ENCODE measurements at places on chromosomes 4 and X.

GRCh38 chrX:36568946-36569345, 439.2 kb upstream of the FAM47C start:
- no peak for DNase-seq

GRCh38 chr4:49709775-49710174, 723.7 kb downstream of the CWH43 start:
- no peak for DNase-seq

DNA sequence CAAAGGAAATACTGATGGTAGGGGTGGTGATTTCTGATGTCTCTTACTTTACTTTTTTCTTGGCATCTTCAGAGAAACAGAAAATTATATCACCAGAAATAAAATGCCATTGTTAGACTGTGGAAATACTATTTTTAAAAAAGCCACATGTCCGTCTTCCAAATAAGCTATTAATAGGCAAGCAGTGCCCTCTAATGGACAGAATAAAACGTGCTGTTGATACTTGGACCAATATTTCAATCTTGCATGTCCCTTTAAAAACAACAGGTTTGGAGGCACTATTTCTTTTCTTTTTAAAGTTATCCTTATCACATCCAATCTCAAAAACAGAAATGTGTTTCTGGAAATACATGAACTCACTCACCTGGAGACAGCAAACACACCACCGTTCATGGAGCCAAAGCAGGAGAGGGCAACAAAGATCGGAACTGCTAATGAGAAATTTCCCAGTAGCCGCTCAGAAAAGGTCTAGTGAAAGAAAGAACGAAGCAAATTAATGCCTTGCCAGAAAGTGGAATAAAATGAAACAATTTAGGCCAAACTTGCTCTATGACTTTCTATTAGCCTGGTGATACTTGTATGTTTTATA, 59.2 kb downstream of the SLC7A11 start:
- DNase-seq, result peak; percentile 65

DNA sequence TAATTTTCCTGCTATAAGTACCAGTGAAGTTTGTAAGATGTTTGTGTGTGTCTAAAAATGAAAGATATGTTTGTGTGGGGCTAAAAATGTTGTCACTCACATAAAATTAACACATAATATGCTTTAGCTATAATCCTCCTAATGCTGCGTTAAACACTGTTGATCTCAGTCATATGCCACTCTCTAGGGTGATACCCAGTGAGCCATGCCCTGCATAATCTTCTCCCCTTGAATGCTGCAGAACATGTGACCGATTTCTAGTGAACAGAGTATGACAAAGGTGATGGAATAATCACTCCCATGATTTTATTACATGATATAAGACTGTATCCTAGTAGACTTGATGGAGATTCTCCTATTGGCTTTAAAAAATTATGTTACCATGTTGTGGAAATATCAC, 119.1 kb upstream of the EPHA5 start:
- DNase-seq, result no peak

GRCh38 chr4:8391972-8392371, 48.6 kb downstream of the ACOX3 start:
- no peak for DNase-seq

GRCh38 chrX:5306654-5307121, 922.0 kb downstream of the NLGN4X start:
- no peak for DNase-seq

GRCh38 chr4:145524552-145524951, 42.9 kb downstream of the SMAD1 start:
- DNase-seq, result no peak

- peak; percentile 20 for DNase-seq
These were observed 100.6 kb downstream of the AKAP4 start for GRCh38 chrX:50100188-50100587.

DNA sequence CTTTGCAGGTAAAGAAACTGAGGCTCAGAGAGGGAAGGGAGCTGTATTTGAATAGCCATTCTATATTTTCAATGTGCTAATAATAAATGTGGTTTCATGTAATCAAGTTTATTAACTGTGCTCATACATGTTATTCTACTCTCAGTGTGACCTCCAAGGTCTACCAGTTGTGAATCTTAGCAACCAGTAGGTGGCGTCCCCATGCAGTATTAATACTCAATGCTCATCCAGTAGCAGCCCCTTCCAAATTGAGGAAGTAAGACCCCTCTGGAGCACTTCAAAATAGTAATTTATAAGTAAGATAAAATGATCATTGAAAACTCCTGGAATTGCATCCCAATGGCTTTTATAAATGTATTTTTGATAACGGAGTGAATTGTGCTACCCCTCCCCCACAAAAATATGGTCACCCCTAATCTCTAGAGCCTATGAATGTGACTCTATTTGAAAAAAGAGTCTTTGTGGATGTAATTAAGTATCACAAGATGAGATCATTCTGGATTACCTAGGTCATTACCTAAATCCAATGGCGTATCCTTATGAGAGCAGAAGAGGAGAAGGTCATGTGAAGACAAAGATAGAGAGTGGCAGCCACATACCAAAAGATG, 20.4 kb upstream of the SEPSECS start:
- peak; percentile 19 for DNase-seq

DNA sequence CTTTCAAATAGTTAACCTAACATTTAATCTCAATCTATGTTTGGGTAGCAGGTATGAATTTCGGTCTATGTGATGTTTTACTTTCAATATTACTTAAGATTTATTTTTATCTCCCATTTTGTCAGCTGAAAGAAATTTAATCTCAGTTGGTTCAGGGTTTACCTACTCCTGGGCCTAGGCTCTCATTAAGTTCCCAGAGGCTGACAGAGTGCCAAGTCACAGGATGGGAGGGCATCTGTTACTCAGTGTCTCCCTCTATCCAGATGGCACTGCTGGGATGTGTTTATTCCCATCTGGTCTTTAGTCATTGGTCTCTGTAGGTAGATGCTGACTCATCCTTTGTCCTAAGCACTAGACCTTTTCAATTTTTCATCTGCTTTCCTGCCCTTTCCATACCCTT, 129.4 kb upstream of the ARSJ start:
- no peak for DNase-seq

GRCh38 chrX:12497832-12498591, 293.2 kb upstream of the PRPS2 start:
- DNase-seq, result no peak

DNA sequence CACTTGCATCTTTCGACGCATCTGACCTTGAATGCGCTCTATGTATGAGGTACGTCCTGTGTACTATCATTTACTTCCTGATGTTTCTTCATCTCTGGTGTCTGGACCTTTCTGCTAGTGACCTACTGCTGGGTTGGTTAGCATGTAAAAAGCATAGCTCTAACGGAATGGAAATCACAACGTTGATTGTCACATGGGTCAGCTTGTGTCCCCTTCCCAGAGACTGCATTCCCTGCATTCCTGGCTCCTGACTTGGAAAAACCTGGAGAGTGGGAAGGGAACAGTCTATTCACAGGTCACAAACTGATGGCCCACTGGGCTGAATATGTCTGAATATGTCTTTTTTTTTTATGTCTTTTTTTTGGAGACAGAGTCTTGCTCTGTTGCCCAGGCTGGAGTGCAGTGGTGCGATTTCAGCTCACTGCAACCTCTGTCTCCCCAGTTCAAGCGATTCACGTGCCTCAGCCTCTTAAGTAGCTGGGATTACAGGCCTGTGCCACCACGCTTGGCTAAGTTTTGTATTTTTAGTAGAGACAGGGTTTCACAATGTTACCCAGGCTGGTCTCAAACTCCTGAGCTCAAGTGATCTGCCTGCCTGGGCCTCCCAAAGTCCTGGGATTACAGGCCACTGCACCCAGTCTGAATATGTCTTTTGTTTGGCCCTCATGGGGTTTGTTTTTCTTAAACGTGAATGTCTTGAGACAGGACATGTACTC, 16.3 kb downstream of the LONRF3 start:
- DNase-seq, result no peak

DNA sequence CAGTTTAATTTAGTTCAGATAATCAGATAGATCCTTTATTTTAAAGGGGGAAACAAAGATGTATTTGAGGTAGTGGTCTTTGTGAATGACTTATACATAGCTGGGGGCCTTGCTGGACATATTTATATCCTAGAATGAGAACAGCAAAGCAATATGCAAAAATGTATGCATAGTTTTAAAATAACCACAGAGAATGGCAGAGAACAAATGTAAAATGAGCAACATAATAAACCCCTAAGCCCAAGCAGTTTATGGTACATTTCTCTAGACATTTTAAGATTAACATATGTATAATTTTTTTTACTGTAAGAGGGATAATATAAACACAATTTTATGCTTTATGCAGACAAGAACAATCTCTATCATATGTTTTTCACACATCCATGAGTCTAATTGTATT, 434.2 kb upstream of the SMIM31 start:
- no peak for DNase-seq

DNA sequence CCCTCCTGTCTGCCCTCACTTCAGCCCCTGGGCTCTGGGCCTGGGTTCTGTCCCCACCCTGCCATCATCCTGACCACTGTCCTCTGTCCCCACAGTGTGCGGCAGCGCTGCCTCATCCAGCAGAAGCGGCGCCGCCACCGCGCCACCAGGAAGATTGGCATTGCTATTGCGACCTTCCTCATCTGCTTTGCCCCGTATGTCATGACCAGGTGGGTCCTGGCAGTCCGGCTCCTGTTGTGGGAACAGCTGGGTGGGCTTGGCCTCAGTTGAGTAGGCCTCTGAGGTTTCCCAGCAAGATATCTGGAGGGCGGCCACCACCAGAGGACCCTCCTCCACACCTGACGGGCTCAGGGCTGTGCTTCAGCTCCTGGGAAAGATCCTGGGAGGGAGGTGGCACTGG, 2.2 kb downstream of the GPR78 start:
- no peak for DNase-seq

DNA sequence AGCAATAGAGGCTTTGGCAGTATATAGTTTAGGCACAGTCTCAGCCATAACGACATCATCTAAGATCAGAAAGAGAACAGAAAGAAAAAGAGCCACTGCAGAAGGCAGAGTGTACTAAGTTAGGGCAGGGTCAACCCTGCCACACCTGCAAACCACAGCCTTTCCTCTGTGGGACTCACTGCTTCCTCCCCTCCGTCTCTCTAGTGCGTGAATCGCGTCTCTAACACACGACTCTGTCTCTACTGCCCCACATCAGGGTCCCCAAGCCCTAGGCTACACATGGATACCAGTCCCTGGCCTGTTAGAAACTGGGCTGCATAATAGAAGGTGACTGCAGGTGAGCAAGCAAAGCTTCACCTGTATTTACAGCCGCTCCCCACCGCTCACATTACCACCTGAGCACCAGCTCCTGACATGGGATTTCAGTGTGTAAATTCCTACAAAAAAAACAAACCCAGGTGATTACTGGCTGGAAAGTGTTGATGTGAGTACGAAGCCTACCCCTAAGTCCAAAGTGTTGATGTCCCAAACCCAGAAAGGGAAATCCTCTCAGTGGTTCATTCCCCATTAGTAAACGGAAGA, 128.9 kb downstream of the PRKX start:
- DNase-seq, result no peak

GRCh38 chr4:712916-713632, 7.4 kb downstream of the PCGF3 start:
- no peak for DNase-seq

- no peak for DNase-seq
These were observed 89.8 kb upstream of the PRKG2 start for GRCh38 chr4:81304871-81305270.

- DNase-seq, result no peak
These were observed 114.3 kb downstream of the GABRB1 start for GRCh38 chr4:47145630-47146029.

GRCh38 chr4:153115322-153116290, 88.6 kb upstream of the TRIM2 start:
- no peak for DNase-seq

GRCh38 chr4:83436680-83437079, 18.9 kb downstream of the HELQ start:
- DNase-seq, result no peak

DNA sequence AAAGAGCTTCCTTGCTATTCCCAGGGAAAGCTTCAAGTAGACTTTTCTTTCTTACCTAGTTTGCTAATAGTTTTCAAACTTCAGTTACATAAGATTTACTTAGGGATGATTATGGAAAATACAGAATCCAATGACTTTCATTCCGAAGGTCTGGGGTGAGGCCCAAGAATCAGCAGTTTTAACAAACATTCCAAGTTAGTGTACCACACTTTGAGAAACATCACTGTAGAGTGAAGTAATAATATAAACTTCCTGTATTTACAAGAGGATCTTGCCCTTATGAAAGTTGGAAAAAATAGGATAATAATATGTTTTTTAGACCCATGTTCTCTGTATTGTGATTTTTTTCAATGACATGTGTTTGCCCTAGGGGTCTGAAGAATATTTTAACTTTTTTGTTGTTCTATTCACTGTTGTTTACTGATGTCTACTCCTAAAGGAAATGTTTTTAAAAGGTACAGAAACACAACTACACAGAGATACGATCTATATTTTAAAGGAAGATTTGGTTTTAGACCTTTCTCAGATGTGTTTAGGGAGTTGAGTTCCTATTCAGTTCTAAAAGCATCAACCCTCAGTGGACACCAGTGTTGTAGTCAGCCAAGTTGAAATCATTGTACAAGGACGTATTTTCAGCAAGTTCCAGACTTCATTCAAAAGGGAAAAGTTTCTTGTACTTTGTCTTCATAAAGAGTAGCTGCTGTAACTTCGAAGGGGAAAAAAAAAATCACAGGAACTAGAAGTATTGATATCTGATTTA, 295.8 kb upstream of the SLC7A11 start:
- DNase-seq, result no peak

DNA sequence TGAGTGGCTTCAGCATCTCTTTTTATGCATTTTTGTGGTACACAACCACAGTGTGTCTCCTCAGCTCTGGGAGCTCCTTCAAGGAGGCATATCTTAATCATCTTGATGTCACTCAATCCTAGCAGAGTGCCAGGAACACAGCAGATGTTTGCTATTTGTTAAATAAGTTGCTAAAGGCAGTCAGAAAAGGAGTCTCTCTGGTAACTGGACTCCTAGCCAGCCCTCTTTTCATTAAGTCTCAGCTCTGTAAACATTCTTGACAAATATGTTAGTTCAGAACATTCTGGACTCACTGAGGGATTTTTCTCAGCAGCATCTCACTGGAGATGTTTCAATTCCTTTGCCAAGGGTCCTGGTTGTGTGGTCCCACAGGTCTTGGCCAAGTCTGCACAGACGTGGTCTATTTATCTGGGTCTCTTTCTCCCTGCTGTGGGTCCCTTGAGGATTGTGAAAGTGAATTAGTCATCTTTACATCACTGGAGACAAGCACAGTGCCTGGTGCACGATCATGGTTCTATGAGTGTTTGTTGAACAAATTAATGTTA, 20.3 kb upstream of the FAM9C start:
- no peak for DNase-seq

DNA sequence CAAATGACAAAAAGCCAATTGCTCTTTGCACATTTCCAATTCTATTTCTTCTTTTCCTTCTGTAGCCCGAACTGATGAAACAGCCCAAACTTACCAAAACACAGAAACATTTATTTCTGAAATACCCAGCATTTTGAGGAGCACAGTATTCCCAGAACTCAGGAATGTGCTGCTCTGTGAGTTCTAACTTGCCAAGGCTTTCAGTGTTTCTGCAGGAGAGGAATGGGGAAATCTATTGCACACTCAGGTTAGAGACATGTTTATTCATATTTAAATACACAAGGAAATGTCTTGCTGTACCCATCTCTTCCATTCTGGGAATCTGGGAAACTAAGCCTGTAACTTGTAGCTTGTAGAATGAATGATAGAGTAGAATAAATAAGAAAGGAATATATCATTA, 10.7 kb downstream of the TMPRSS11D start:
- no peak for DNase-seq

GRCh38 chrX:146481735-146482134, 327.8 kb upstream of the CXorf51B start:
- no peak for DNase-seq

GRCh38 chr4:108762559-108763225, at the start of gene ETNPPL:
Gene ETNPPL (minus strand): TSS chr4:108763053. CDS start chr4:108762898, 155 bp downstream.
- peak; percentile 42 for DNase-seq
